NCI-H2107 (cell line): ENCODE measurements at places on chromosomes 12 and 14.

- no peak for DNase-seq
Measured at GRCh38 chr14:61331992-61332657, 10.7 kb downstream of the PRKCH start.

GRCh38 chr12:49543914-49544815 is 5.3 kb downstream of the KCNH3 start:
- DNase-seq = no peak

- DNase-seq = no peak
Measured at GRCh38 chr12:118237052-118237665, 101.2 kb downstream of the PEBP1 start.

DNA sequence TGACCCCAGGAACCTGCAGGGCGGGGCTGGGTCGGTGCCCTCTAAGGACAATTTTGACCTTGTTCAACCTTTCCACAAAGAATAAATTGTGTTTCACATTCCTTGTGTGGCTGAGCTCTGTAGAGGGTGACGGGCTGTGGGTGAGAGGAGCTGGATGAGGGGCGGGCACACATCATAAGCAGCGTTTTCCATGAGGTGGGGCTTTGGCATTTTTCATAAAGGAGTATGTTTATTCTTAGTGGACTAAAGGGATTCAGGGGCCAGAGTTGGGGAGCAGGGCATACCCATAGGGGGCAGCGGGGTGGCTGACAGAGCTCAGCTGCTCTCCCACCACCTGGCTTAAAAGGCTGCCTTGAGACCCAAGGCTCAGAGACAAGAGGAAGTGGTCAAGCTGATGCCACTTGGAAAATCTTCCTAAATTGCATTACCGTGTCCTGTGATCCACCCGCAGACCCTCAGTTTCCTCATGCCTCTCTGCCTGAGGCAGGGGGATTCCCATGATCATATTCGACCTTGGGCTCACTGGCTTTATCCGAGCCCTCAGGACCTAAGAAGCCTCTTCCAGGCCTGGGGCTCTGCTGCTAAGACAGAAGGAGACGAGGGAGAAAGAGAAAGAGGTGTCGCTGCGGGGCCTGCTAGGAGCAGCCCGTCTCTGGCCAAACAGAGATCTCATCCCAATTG is 11.4 kb downstream of the MMP14 start:
- no peak for DNase-seq

DNA sequence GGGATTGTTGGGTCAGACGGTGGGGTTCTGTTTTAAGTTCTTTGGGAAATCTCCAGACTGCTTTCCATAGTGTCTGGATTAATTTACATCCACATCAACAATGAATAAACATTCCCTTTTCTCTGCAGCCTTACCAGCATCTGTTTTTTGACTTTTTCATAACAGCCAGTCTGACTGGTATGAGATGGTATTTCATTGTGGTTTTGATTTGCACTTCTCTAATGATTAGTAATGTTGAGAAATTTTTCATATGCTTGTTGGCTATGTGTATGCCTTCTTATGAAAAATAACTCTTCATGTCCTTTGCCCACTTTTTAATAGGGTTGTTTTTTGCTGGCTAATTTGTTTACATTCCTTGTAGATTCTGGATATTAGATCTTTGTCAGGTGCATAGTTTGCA is 140.8 kb upstream of the CNTN1 start:
- DNase-seq = no peak

- DNase-seq = no peak
Measured at GRCh38 chr14:96252323-96252998, 3.5 kb upstream of the BDKRB1 start.
